B cell (primary cell): ENCODE measurements at places on chromosomes 16 and 17. TPM values are rescaled to one million over a fixed set of nuclear protein-coding genes. Genes with fewer than 3 reads are reported as not detected.

XYLT2 gene
- 29.9 and 30.3 TPM in 2 replicates for total RNA-seq

PRKCB gene
- 373 and 397 TPM in 2 replicates for total RNA-seq

TADA2A gene
- total RNA-seq: 43.3 and 44.3 TPM in 2 replicates

CACNG1 gene
- not detected in 2 replicates for total RNA-seq

HSD17B1 gene
- total RNA-seq: 2.0 and 3.3 TPM in 2 replicates

MMP2 gene
- total RNA-seq: not detected in 2 replicates

- DNase-seq: no peak
Measured at GRCh38 chr17:72038427-72038826, 82.4 kb upstream of the SOX9 start.

- DNase-seq: no peak
Measured at GRCh38 chr17:4221899-4222659, 41.7 kb downstream of the ANKFY1 start.
